ENCODE measurements at places on chromosomes 5 and 9.
A peak's percentile ranks its signal among the peaks of the same experiment; 100 is the strongest.

DNA sequence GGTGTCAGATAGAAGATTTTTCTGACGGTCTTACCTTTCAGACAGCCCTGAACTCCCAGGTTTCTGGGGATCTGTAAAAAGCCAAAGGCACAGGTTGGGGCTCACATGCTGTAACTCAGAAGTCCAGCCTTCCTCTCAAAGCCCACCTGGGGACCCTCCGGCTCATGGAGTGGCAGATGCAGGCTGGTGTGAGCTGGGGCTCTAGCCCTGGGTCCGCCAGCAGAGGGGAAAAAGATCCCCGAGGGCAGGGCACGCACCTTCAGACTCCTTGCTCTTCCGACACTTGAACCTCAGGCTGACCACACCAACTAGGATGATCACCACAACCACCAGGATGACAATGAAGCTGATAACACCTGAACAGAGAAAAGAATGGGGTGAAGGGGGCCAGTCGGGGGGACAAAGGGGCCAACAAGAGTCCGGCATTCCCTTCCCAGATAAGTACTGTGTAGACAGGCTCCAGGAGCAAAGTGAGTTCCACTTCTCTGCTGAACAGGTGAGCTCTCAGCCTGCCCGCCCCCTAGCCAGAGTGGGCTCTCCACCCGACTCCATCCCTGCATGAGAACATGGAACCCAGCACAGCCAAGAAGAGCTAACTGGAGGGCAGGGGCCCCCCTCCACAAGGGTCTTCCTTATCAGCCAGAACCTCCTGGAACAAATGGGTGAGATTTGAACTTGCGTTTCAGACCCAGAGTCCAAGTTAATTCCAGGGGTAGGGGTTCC lies 7.8 kb downstream of the ECSCR start:
- DNase-seq, result no peak

GRCh38 chr5:139982157-139982974 lies 60.7 kb downstream of the NRG2 start:
- DNase-seq, result no peak

GRCh38 chr5:30607301-30607894 lies 586.1 kb upstream of the CDH6 start:
- no peak for DNase-seq

DNA sequence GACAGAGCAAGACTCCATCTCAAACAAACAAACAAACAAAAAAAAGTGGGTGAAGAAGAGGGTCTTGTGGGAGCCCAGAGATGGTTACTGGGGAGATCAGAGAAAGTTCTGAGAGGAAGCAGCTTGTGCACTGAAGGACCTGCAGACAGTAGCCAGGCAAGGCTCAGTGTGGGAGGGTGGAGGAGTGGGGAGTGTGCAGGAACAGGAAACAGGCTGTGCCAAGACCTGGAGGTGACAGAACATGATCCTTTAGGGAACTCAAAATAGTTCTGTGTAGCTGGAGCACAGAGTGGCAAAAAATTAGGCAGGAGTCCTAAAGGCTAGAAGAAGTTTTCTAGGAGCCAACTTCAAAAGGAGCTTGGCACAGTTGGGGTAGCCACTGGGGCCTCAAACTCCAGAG lies 19.2 kb upstream of the NANS start:
- DNase-seq, result no peak

DNA sequence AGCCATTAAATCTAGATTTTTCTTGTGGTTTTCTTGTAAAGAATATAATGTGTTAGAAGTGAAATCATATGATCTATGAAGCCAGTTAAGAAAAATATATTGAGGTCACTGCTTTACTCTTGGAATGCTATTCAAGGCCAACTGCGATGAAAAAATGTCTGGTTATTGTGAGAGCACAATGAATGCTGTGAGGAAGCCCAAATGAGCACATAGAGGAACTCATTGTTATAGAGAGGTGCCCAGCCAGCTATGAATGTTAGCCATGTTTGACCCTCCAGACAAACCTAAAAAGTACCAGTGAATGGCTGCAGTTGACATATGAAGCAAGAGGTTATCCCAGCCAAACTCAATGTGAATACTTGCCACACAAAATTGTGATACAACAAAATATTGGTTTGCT lies 359.8 kb upstream of the FAM174A start:
- no peak for DNase-seq

GRCh38 chr9:88319936-88320747 lies 68.1 kb upstream of the SPIN1 start:
- no peak for DNase-seq

DNA sequence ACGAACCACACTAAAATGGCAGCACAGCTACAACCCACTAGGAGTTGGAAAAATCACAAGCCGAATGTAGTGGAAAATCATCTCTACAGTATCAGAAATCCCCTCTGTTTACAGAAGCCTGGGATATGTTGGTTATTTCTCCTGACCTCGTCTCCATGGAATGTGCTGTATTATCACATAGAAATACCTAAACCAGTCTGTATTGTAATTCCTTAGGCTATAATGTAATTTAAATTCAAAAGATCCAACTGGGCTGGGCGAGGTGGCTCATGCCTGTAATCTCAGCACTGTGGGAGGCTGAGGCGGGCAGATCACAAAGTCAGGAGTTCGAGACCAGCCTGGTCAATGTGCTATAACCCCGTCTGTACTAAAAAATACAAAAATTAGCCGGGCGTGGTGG lies 244.8 kb upstream of the MPDZ start:
- no peak for DNase-seq

DNA sequence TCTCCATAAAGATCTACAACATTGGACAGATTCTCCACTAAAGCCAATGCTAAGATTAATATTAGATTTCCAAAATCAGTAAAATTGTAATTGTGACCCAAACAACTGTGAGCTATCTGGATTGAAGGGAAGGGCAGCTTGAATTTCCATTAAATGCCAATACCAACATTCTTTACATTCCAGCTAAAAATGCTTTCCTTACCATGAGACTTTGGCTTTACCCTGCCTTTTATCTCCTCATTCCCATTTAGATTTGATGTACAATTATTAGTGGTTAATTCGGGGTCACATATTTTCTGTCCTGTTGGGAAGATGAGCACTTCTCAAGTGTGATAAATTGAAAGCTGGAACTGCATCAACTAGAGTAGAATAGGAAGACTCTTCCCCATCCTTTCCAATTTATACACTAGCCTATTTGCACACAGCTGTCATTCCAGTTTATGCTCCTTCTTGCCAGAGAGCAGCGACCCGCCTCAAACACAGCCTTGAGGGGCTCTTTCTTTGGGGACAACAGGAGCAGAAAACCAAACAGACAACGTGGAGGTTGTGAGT lies 33.1 kb upstream of the MYOT start:
- no peak for DNase-seq

- DNase-seq, result no peak
Measured at GRCh38 chr5:68169903-68170302, 45.7 kb upstream of the PIK3R1 start.

GRCh38 chr9:129836311-129837007 lies 1.2 kb downstream of the USP20 start:
- DNase-seq, result peak; percentile 47

DNA sequence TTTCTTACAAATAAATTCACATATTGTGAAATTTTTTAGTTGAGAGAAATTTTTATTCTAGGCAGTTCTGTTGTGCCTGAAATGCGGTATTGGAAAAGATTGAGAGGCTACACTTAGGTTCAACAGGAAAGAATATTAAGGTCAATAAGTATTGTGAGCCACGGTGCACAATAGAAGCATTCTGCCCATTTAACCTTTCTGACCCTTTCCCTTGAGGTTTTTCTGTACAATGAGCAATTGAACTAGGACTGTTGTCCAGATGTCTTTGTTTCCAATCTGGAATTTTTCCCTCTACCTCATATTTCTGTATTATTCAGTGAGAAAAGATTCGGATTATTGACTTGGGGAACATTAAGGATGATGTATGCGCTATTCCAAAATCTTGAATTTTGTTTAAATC lies 205.2 kb downstream of the NR3C1 start:
- DNase-seq, result no peak

DNA sequence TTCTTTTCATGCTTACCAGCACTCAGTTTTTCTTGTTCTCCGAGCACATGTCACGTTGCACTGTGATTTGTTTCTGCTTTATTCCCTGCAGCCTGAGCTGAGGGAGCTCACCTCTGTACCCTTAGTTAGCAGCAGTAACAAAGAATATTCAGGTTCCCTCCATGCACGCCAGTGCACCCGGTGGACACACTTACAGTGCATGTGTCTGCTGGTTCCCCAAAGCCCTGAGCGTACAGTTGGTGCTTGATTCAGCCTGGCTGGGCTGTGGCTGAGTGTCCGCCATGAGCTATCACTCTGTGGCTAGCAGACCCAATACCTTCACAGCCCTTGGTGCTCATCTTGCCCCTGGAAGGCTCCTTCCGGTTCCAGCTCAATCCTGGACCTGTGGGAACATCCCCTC lies 93.5 kb downstream of the MVB12B start:
- no peak for DNase-seq

GRCh38 chr5:170303549-170303948 lies 6.0 kb upstream of the LCP2 start:
- no peak for DNase-seq

Data from stimulated activated CD4-positive, alpha-beta T cell treated with anti-CD3 and anti-CD28 coated beads, Interleukin-4, amount 100 ng/mL, for 4 hours (primary cell).